ENCODE measurements at places on chromosomes 16 and 17. TPM values are rescaled to one million over a fixed set of nuclear protein-coding genes. Genes with fewer than 3 reads are reported as not detected.
A peak's percentile ranks its signal among the peaks of the same experiment; 100 is the strongest.

DNA sequence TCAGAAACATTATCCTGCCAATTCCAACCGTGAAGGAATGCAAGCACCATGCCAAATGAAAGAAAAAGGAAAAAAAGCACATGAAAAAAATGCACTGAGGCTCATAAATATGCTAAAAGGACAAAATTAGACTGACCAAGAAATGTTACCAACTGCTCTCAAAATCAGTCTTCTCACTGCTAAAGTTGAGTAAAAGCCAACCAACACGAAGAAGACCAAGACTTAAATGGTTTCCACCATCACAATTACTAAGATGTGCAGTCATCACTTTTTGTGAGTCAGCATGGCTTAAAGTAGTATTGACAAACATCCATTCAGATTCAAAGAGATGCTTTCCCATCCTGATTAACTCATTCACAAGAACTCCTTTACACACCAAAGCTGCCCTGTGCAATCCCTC lies 16.4 kb downstream of the CDYL2 start:
- H3K4me1 ChIP-seq: peaks cover 7% of the 10 kb centered on the region
- DNase-seq: no peak
- H3K4me3 ChIP-seq: no peak overlapping the region
- H3K27me3 ChIP-seq: no peaks in the 10 kb centered on the region

DNA sequence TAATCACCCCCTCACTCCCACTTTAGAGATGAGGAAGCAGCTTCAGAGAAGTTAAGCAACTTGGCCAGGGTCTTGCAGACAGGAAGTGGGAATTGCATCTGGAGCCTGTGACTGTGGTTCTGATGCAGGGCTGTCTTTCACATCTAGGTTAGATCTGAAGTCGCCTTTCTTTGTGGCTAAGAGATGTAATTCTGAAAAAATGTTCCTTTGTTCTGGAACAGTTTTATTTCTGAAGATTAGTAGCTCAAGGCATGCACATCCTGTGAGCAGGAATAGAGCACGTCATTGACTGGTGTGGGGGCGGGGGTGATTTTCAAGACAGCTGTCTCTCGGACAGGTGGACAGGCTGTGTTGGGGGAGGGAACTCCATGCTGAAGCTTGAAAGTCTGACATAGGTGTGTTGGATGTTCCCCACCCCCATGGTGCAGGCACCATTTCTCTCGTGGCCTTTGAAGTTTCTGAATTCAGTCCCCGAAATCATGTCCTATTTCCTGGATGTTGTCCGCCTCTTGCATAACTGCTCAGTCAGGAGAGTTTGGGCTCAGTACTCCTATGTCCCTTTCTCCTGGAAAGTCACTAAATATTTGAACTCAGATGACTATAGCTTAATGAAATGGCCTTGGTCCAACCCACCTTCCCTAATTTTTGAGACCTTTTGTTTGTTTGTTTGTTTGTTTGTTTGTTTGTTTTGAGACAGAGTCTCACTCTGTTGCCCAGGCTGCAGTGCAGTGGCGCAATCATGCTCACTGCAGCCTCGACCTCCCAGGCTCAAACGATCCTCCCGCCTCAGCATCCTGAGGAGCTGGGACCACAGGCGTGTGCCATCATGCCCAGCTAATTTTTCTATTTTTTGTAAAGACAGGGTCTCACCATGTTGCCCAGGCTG lies 21.0 kb upstream of the HERPUD1 start:
- no peak overlapping the region for H3K4me3 ChIP-seq
- peak overlapping the region; percentile 74 for H3K27ac ChIP-seq
- no peak for DNase-seq
- peaks cover 3% of the 10 kb centered on the region for H3K4me1 ChIP-seq
- H3K36me3 ChIP-seq: no peaks in the 10 kb centered on the region

The TOX3 gene
- not detected for total RNA-seq

DNA sequence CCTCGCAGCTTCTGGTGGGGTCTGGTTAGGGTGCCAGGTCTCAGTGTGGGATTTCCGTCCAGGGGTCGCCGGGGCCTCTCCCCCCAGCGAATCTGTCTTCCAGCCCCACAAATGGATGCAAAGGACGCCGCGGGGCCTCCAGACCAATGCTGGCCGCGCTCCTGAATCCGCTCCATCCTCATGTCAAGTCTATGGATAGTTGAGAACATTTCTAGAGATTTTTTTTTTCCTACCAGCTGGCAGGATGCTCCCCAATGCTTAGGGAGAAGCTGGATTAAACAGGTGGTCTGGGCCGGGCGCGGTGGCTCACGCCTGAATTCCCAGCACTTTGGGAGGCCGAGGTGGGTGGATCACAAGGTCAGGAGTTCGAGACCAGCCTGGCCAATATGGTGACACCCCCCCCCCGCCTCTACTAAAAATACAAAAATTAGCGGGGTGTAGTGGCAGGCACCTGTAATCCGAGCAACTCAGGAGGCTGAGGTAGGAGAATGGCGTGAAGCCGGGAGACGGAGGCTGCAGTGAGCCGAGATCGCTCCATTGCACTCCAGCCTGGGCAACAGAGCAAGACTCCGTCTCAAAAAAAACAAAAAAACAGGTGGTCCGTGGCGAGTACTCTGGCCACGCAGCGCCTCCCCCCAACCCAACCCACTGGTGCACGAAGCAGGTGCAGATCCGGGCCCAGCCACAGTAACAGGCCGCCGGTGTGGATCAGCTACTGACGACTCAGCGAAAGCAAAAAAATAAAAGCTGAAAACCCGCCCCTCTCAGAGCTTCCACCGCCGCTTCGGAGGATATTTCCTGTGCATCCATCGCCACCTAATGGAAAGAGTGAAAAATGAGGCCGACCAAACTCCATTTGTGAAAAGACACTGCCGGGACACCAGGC lies 1.1 kb upstream of the NXN start:
- peak overlapping the region; percentile 74 for H3K27ac ChIP-seq
- H3K36me3 ChIP-seq: peaks cover 2% of the 10 kb centered on the region
- peaks cover 22% of the 10 kb centered on the region for H3K27me3 ChIP-seq
- peaks cover 13% of the 10 kb centered on the region for H3K4me1 ChIP-seq
- DNase-seq: peak; percentile 59

The SCN4A gene
- 0.16 TPM for total RNA-seq

The LAT gene
- total RNA-seq: 193 TPM

- no peak overlapping the region for H3K27ac ChIP-seq
- H3K36me3 ChIP-seq: no peaks in the 10 kb centered on the region
- H3K4me3 ChIP-seq: no peak overlapping the region
- no peaks in the 10 kb centered on the region for H3K4me1 ChIP-seq
Measured at GRCh38 chr17:71378741-71379140, 742.1 kb upstream of the SOX9 start.

GRCh38 chr16:68362947-68363657 lies 52.3 kb downstream of the PRMT7 start:
- no peak overlapping the region for H3K4me3 ChIP-seq
- H3K36me3 ChIP-seq: peaks cover 4% of the 10 kb centered on the region
- no peak overlapping the region for H3K27ac ChIP-seq
- peaks cover 17% of the 10 kb centered on the region for H3K4me1 ChIP-seq

GRCh38 chr16:31072540-31073141 lies 1.4 kb downstream of the ZNF668 start:
- peaks cover 31% of the 10 kb centered on the region for H3K4me1 ChIP-seq
- H3K4me3 ChIP-seq: peak overlapping the region; percentile 99
- peaks cover 4% of the 10 kb centered on the region for H3K36me3 ChIP-seq
- no peaks in the 10 kb centered on the region for H3K27me3 ChIP-seq
- peak overlapping the region; percentile 95 for H3K27ac ChIP-seq

GRCh38 chr17:79842656-79843473 lies 3.6 kb upstream of the CBX4 start:
- peak overlapping the region; percentile 51 for H3K27ac ChIP-seq
- H3K4me1 ChIP-seq: peaks cover 21% of the 10 kb centered on the region
- no peak for DNase-seq
- peak overlapping the region; percentile 80 for H3K4me3 ChIP-seq

GRCh38 chr16:83116274-83116892 lies 489.6 kb downstream of the CDH13 start:
- H3K27ac ChIP-seq: no peak overlapping the region
- H3K36me3 ChIP-seq: no peaks in the 10 kb centered on the region
- no peak overlapping the region for H3K4me3 ChIP-seq
- no peaks in the 10 kb centered on the region for H3K4me1 ChIP-seq
- DNase-seq: no peak

DNA sequence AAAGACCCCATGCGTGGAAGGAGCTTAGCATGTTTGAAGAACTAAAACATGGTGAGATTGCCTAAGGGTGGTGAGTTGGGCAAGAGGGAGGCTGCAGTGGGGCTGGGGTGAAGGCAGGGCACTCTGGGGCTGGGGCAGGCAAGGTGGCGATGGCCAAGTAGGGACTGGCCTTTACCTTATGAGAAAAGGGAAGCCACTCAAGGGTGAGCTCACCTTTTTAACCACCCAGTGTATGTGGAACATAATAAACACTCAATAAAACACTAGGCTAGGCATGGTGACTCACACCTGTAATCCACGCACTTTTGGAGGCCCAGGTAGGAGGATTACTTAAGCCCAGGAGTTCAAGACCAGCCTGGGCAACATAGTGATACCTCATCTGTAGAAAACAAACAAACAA lies 37.7 kb downstream of the LYRM9 start:
- H3K36me3 ChIP-seq: no peaks in the 10 kb centered on the region
- H3K4me3 ChIP-seq: no peak overlapping the region
- DNase-seq: no peak
- H3K27me3 ChIP-seq: peaks cover 17% of the 10 kb centered on the region
- H3K27ac ChIP-seq: no peak overlapping the region

DNA sequence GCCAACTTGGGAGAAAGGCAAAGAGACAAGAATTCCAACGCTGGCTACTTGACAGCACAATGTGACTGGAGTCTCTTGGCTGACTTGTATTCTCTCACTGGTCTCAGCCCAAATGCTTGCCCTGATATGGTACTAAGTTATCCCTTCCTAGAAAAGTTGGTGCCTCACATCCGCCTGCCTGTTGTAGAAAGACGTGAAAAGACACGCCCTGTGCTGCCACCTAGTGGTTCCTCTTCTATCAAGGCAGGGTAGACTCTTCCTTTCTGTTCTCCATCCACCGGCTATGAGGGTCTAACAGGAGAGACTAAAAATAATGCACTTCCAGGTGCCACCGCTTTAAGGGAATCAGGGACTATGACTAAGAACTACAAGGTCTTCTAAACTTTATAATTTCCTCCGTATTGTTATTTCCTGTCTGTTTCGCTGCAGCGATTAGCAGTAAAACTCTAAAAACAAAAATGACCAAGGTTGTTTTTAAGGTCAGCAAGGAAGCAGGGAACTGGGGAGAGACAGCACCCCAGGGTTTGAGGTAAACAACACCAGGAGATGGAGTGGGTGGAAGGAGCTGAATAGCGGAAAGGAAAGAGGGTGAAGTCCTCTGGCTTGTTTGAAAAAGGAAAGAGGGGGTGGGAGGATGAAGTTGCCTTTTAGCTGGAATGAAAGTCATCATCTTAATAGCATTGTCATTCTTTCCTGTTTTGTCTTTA lies 109.5 kb downstream of the YPEL2 start:
- DNase-seq: peak; percentile 59
- peaks cover 17% of the 10 kb centered on the region for H3K4me1 ChIP-seq
- peaks cover 7% of the 10 kb centered on the region for H3K27me3 ChIP-seq
- no peaks in the 10 kb centered on the region for H3K36me3 ChIP-seq
- peak overlapping the region; percentile 75 for H3K4me3 ChIP-seq

The GPRC5C gene
- 0.18 TPM for total RNA-seq

GRCh38 chr17:75557075-75557851 lies 30.3 kb upstream of the MYO15B start:
- no peak overlapping the region for H3K27ac ChIP-seq
- no peak overlapping the region for H3K4me3 ChIP-seq
- no peaks in the 10 kb centered on the region for H3K4me1 ChIP-seq
- DNase-seq: no peak

- H3K4me3 ChIP-seq: no peak overlapping the region
- no peak for DNase-seq
- peak overlapping the region; percentile 51 for H3K27ac ChIP-seq
- no peaks in the 10 kb centered on the region for H3K27me3 ChIP-seq
- peaks cover 51% of the 10 kb centered on the region for H3K4me1 ChIP-seq
Measured at GRCh38 chr17:12053552-12053951, 32.9 kb downstream of the MAP2K4 start.

GRCh38 chr16:30437511-30438046 lies 7.7 kb upstream of the DCTPP1 start:
- peaks cover 22% of the 10 kb centered on the region for H3K4me1 ChIP-seq
- H3K4me3 ChIP-seq: no peak overlapping the region
- DNase-seq: no peak
- H3K27me3 ChIP-seq: no peaks in the 10 kb centered on the region

The TBC1D26 gene
- not detected for total RNA-seq

DNA sequence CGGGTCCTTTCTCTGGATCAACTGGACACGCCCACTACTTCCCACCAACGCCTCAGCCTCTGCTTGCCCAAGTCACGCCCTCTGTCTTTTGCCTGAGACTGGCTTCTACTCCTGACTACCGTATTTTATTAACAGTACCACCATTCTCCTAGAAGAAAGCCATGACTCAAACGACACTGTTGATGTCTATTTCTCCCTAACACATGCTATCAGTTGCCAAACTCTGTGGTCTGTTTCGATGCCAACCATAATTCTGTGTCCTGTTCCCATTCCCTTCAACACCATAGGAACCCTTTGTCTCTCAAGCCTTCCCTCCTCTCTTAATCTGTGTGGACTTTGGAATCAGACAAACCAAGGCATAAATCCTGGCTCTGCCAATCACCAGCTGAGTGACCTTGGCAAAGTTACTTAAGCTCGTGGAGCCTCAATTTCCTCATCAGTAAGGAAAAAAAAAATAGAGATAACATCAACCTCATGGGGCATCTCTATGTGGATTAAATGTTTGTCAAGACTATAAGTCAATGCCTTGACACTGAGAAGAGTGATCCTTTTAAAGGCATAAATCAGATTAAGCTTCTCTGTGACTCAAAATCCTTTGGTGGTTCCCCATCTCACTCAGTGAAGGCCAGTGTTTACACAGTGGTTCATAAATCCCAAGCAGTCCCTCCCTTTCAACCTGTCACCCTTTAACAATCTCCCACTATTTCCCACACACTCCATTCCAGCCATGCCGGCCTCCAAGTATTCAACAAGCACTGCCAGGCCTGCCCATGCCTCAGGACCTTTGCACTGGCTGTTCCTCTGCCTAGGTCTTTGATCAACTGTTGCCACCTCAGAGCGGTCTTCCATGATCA lies 45.6 kb downstream of the ERN1 start:
- peaks cover 9% of the 10 kb centered on the region for H3K36me3 ChIP-seq
- H3K4me1 ChIP-seq: peaks cover 42% of the 10 kb centered on the region
- no peaks in the 10 kb centered on the region for H3K27me3 ChIP-seq
- H3K27ac ChIP-seq: no peak overlapping the region
- DNase-seq: no peak
